ENCODE measurements at places on chromosomes 7 and 10. TPM values are rescaled to one million over a fixed set of nuclear protein-coding genes. Genes with fewer than 3 reads are reported as not detected.

Gene DNAJC9
- 63.5 TPM for total RNA-seq

Gene COBL
- total RNA-seq: 0.39 TPM

Gene CPED1
- total RNA-seq: 0.39 TPM

Gene PPP1R3A
- total RNA-seq: not detected

Gene JAKMIP3
- 1.5 TPM for total RNA-seq

Gene CYP3A5
- total RNA-seq: 0.31 TPM

Gene ERVW-1
- not detected for total RNA-seq

GRCh38 chr10:114553436-114553835, 104.6 kb downstream of the ABLIM1 start:
- DNase-seq: no peak

DNA sequence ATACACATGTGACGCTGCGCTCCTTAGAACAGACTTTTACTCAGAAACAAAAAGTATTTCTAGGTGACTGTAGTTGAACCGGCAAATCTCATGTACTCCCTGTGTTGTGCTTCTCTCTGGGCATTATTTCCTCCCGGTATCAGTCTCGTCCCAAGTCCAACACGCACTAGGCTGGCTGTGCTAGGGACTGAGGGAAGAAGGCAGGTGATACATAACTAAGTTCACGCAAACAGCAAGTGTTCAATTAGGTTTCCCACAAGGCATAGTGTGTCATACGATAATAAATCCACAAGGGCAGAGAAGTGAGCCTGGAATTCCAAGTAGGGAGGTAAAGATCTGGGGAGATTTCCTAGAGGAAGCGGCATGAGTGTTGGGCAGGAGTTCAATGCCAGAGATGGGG, 20.4 kb downstream of the FAM53B start:
- DNase-seq: no peak

- no peak for DNase-seq
Measured at GRCh38 chr10:30743586-30743985, 114.0 kb upstream of the LYZL2 start.

DNA sequence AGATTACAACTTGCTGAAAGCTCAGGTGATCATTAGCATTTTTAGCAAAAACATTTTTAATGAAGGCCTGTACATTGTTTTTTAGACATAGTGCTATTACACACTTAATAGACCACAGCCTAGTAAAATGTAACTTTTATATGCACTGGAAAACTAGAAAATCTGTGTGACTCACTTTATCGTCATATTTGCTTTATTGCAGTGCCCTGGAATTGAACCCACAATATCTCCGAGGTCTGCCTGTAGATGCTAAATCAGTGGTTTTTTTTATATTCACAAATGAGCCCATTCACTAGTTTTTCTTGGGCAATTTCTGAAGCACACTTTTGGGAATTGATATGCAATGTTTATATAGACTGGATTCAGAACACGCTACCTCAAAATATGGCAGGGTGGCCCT, 105.1 kb downstream of the PTPRN2 start:
- no peak for DNase-seq

- DNase-seq: no peak
Measured at GRCh38 chr7:1352656-1353271, 106.5 kb downstream of the MICALL2 start.

DNA sequence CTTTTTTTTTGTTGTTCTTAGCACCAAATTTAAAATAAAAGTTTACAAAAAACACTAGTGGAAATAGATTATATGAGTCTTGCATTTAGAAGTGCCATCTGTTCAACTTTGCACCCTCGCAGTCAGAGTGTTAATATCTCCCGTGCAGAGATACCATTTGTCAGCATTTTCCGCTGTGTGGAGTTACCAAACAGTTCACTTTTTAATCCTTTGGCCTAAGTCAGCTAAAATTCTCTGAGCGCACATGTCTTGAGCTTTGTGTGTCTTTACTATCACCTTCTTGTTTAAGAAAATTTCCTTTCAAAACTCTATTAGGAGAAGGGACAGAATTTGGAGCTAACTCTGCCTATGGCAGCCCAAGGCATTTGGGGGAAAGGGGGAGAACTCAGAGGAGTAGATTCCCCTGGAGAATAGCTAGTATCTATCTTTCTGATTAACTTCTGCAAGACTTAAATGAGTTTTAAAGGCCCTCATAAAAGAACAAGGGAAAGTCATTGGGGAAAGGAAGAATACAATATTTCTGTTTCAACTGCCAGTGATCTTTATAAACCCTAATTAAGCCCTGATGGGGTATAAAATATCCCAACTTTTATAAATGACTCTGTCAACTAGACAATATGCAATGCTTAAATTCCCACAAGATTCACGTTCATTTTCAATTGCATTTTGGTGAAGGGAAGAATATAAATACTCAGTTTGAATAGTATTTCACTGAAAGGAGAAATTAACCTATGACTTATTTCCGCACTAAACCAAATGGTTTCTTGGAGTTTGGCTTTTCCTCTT, 114.9 kb upstream of the RAB11FIP2 start:
- no peak for DNase-seq

- no peak for DNase-seq
Measured at GRCh38 chr7:115099906-115100305, 178.0 kb downstream of the MDFIC start.

- DNase-seq: peak; percentile 80
Measured at GRCh38 chr7:36390199-36391090, 783 bp downstream of the ANLN start.

DNA sequence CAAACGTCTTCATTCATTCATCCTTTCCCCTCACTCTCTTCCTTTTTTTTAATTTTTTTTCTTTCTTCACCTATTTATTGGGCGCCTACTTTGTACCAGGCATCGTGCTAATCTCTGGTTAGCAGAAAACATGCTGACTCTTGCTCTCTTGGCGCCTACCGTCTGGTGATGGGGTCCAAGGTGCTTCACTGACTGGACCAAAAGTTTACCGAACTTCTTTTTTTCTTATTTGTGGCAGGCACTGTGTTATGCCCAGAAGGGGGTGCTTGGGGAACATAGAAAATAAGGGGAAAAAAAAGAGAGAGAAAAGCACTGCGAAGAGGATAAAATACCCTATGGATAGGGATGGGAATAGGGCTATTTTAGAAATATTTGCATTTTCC, 505 bp upstream of the FAM204A start:
- no peak for DNase-seq

GRCh38 chr10:113524539-113525490, 28.0 kb upstream of the HABP2 start:
- no peak for DNase-seq

DNA sequence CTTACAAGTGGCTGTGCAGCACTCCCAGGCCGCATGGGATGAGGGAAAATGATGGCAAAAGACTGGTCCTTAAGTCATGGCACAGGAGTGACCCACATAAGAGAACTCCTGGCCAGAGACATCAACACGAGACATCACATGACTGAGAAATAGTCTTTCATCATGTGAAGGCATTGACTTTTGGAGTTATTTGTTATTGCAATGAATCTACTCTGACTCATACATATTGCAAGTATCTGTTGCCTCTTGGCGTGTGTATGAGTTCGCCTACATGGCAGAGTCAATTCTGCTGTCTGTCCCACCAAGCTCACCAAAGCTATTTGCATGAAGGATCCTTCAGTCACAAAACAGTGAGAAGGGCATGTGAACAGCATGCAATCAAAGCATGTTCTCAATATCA, 59.7 kb upstream of the HABP2 start:
- DNase-seq: no peak

- DNase-seq: no peak
Measured at GRCh38 chr7:117248829-117249228, 74.0 kb downstream of the WNT2 start.

- no peak for DNase-seq
Measured at GRCh38 chr10:120342115-120342714, 114.8 kb upstream of the PLPP4 start.

- DNase-seq: no peak
Measured at GRCh38 chr10:30893208-30893607, 138.5 kb downstream of the ZNF438 start.

DNA sequence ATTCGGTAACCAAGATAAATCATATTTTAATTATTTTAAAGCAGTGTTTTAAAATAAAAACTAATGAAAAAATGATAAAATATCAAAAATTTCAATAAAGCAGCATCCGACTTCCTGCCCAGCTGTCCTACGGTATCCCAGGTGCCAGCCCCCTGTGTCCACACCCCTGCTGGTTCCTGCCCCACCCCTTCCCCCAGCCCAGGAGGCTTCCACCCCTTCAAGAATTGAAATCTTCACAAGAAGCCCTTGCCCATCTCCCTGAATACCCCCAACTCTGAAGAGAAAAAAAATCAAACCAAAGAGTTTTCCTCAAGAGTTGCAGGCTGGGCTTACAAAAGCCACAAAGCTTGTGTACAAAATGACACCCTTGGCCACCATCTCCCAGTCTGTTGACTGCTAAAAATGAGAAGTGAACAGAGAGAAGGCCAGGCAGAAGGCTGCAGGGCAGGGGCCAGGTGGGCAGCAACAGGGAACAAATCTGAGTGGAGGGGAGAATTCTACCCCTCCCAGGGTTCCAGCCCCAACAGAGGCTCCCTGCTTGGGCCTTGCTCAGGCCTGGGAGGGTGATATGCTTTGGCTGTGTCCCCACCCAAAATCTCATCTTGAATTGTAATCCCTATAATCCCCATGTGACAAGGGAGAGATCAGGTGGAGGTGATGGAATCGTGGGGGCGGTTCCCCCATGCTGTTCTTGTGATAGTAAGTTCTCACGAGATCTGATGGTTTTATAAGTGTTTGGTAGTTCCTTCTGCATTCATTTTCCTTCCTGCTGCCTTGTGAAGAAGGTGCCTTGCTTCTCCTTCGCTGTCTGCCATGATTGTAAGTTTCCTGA, 14.5 kb downstream of the GPRIN2 start:
- no peak for DNase-seq

- DNase-seq: no peak
Measured at GRCh38 chr7:22860784-22861482, 38.3 kb upstream of the TOMM7 start.

DNA sequence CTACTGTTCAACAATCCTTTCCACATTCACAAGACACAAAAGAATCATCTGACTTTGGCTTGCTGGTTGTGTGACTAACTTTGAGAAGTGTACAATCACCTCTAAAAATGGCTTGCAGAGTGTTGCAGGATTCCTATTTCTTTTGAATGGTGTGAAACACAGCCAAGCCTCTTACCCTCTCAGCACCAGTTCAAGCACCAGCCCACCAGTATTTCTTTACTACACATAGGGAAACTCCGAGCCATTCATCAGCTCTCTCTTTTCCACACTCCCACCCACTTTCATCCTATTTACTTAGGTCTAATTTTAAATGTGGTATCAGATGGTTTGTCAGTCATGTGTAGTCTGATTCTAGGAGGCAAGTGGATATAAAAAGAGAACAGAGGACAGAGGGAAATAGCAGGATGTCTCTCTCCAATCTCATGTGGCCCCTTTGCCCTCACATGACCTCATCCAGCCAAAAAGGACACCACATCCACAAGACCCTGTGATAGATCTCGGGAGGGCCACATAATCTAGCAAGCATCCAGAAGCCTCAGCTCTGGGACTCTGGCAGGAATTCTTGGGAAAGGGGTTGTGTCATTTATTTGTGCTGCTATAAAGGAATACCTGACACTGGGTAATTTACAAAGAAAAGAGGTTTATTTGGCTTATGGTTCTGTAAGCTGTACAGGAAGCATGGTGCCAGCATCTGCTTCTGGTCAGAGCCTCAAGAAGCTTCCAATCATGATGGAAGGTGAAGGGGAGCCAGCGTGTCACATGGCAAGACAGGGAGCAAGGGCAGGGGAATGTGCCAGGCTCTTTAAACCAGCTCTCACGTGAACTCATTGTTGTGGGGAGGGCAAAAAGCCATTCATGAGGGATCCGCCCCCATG, 66.8 kb upstream of the NEBL start:
- no peak for DNase-seq

DNA sequence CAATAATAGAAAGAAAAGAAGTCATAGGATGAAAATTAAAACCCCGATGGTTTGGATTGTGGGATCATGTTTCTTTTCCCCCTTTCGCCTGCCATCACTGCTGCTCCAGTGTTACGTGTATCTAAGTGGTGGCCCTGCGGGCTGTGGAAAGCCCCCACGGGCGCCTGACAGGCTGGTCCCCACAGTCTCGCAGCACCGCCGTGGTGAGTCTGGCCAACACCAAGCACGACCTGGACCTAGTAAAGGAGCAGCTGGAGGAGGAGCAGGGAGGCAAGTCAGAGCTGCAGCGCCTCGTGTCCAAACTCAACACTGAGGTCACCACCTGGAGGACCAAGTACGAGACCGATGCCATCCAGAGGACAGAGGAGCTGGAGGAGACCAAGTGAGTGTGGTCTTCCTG, 19.5 kb downstream of the MYH16 start:
- no peak for DNase-seq

GRCh38 chr7:32051128-32051527, 19.1 kb downstream of the PDE1C start:
- no peak for DNase-seq

DNA sequence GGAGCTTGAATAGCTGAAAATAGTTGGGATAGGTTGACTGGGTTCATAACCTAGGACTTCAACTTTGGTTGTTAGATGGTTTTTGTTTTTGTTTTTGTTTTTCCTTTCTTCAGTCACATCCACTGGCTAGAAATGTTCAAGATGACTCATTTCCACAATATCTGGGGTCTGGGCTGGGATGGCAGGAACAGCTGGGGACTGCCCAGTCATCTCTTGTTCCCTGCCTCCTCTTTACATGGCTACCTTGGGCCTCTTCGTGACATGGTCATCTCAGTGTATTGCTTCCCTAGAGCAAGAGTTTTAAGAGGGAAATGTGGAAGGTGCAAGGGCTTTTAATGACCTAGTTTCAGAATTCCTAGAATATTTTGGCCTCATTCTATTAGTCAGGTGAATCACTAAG, 915.8 kb downstream of the XPNPEP1 start:
- no peak for DNase-seq

DNA sequence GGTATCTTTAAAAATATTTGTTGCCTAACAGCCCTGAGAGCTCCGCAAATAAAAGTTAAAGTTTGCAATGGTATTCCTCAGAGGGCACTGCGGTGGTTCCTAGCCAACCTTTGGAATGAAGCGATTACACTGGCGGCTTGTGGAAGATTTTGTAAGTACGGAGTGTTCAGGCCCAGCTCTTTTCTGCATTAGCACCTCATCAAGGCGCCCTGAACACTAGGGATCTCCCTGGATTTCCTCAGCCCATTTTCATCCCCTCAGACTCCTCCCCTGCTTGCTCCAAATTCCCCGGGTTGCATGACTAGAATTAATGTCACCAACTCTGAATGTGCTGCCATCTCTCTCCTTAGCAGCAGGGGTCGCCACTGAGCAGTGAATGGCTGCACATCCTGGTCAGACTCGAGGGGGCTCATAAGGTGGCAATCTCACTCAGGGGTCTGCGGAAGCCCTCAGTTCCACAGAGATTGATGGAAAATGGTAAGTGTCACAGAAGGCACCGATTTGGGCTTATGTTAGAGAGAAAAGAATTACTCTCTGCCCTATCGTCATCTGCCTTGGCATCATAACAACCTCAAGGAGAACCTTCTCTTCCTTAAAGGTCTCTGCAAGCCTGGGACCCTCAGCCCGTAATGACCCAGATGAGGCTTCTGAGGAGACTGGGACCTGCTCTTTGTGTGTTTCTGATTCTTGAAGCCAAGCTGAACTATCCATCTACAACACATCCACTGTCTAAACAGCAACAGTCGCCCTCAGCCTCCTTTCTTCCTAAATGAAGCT, 262.8 kb upstream of the AOAH start:
- DNase-seq: peak; percentile 27

- peak; percentile 22 for DNase-seq
Measured at GRCh38 chr7:115679976-115680375, 350.6 kb downstream of the TFEC start.
